ENCODE measurements at places on chromosomes 11 and 22.

GRCh38 chr11:12755510-12756453 is 81.6 kb downstream of the TEAD1 start:
- DNase-seq: no peak

GRCh38 chr22:20009582-20010306 is 6.9 kb downstream of the ARVCF start:
- DNase-seq: no peak

GRCh38 chr11:9563196-9563730 is 10.2 kb upstream of the WEE1 start:
- DNase-seq: no peak

- no peak for DNase-seq
Observed at GRCh38 chr11:72735495-72736027, 16.6 kb downstream of the ARAP1 start.

- no peak for DNase-seq
Observed at GRCh38 chr11:27830206-27830605, 130.0 kb upstream of the BDNF start.

DNA sequence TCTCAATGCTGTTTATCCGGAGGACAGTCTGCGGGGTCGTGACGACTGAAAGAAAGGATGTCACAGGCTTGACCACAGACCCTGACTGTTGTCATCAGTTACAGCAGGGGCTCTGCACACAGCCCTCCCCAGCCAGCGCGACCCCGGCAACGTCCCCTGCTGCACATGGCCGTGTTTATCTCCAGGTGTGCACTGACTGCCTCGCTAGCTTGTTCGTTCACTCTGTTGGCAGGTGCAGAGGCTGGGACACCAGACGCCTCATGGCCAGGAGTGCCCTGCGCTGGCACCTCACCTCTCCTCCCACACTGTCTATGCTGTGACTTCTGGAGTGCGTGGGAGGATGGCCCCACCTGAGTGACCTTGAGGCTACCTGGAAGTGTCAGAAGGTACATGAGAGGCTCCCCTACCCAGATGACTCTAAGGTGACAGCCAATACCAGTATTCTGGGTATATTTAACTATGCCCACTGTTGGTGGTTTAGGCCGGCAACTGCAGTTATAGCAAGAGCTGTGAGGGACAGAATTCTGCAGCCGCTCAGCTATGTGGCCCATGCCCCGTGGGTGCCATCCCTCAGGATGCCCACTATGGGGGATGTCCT is 12.2 kb downstream of the MRPL21 start:
- no peak for DNase-seq

DNA sequence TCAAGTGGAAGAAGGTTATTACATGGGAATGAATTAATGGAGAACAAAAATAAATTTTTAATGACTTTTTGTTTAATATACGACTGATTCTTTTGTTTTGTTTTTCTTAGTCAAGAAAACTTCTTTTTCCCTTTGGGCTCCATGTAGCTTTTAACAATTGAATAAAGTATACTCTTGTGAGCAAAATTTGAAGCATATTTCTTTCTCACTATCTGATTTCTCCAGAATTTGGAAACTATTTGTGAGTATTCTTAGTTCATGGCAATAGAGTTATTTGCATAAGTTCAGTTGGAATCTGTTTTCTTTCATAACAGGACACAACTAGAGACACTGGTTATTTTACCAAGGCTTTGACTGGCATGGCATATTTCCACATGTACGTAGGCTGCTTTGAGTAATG is 3.8 kb upstream of the APOL1 start:
- no peak for DNase-seq

- no peak for DNase-seq
Observed at GRCh38 chr11:95378789-95379188, 147.8 kb upstream of the SESN3 start.

GRCh38 chr22:49587421-49587820 is 240.3 kb downstream of the BRD1 start:
- no peak for DNase-seq

DNA sequence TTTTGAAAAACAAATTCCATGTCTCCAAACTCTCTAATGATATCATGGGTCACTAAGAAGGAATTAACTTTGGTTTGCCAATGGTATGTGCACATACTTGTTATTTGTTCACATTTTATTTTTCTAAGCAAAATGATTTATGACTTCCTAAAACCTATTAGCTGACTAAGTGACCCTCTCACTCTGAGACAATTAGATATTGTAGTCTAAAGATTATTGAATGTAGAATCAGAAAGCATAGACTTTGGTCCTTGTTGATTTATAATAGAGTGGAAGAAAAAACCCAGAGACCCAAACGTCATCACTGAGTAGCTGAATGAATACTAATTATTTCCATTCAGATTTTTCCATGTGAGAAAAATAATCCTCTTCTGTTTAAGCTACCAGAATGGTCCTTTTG is 243.5 kb upstream of the ANO3 start:
- DNase-seq: no peak

DNA sequence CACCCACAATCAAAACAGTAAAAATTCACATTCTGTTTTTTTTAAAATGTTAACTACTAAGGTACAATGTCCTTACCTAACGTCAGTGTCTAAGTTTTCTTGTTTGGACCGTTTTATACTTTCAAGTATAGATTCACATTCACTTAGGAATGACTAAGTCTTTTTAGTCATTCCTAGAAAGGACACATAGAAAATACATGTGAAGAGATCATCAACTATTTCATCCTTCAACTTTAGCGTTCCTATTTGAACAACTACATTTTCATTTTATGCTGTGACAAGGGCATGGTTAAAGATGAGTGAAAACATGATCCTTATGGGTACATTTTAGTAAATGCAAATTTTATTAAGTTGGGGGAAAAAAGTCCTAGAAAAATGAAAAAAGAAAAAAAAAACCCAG is 62.8 kb downstream of the DDX10 start:
- no peak for DNase-seq

DNA sequence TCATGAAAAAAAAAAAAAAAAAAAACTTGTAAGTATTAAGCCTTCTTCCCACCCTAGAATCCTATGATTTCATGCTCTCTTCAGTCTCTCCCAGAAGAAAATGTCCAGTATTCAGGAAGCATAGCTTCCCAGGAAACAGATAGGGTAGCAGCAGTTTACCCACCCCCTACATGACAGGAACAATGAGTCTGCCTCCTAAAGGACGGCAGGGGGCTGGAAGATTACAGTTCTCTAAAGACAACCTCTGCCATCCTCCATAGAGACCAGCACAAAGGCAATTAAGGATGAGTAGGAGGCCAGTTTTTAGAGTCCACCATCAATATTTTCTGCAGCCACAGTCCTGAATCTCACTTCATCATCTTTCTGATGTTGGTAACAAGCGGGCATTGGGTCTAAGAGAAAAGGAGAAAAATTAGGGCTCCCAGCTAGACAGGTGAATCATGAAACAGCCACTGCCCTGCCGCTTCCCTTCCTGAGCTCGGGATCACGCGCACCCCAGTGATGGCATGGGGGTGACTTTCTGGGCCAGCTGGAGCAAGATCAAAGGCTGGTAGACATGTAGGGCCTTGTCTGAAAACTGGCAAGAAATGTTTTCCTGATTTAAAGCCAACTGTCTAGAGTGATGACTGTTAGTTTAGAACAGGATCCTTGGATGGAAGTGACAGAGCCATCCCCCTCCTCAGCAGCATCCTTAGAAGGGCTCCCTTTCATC is 322.8 kb downstream of the LARGE1 start:
- no peak for DNase-seq

GRCh38 chr11:41133023-41133422 is 326.4 kb downstream of the LRRC4C start:
- DNase-seq: no peak

DNA sequence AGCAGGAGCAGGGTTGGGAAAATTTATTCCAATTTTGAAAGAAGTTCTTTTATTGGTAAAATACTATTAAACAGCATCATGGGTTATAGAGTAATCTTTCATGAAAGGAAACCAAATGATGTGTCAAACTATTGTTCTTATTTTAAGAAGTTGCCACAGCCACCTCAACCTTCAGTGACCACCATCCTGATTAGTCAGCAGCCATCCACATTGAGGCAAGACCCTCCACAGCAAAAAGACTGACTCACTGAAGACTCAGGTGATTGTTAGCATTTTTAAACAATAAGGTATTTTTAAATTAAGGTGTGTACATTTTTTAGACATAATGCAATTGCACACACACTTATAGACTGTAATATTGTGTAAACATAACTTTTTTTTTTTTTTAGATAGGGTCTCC is 3.7 kb upstream of the HEPHL1 start:
- no peak for DNase-seq

GRCh38 chr11:126573325-126573978 is 218.0 kb downstream of the ST3GAL4 start:
- DNase-seq: no peak

GRCh38 chr22:44574057-44574639 is 76.1 kb upstream of the RTL6 start:
- no peak for DNase-seq

- no peak for DNase-seq
Observed at GRCh38 chr22:23110190-23110921, 31.4 kb downstream of the RSPH14 start.

- no peak for DNase-seq
Observed at GRCh38 chr22:49756676-49757075, 71.0 kb downstream of the BRD1 start.

- no peak for DNase-seq
Observed at GRCh38 chr11:57482782-57483561, 22.6 kb downstream of the RTN4RL2 start.

DNA sequence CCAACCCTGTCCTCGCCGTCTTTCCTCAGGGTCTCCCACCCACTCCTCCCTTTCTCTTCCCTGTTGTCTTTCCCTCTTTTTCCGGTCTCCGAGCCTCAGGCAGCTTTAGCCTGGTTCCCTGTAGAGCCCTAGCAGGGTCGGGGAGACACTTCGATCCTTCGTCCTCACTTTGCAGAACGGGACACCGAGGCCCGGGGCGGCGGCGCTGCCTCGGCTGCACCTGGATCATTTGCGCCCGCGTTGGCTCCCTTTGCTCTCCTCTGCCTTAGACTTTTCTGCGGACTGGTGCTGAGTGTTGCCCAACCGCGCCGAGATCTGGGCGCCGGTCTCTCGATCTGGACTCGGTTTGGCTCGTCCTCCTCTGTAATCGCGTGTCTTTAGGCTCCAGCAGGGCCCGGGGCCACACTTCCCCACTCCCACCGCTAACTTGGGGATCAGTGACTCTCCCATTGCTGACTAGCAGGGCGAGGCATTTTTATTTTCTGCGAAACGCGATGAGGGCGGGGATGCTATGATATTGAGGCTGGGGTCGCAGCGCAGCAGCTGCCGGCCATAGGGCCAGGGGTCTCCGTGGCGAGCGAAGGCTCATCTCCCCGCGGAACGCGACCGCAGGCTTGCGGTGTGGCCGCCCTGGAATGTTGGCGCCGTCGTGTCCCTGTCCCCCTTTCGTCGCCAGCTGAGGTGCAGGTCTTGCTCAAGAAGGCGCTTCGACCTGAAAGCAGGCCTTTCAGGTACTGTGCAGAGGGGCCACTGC is 1.6 kb upstream of the E2F8 start:
- DNase-seq: no peak

GRCh38 chr11:72595292-72595684 is 78.9 kb downstream of the PDE2A start:
- DNase-seq: no peak

GRCh38 chr11:28417601-28418323 is 309.6 kb downstream of the METTL15 start:
- no peak for DNase-seq
